ENCODE measurements at places on chromosomes 11 and 22. TPM values are rescaled to one million over a fixed set of nuclear protein-coding genes. Genes with fewer than 3 reads are reported as not detected.

PDE2A gene
- total RNA-seq = 2.3 TPM

TRIM49D1 gene
- not detected for total RNA-seq

MMP13 gene
- total RNA-seq = not detected

FXYD2 gene
- total RNA-seq = 14.8 TPM

SAA4 gene
- total RNA-seq = not detected

Data from A549 treated with RU486 at 1 μM for 4 hours (cell line).